Left renal cortex interstitium (tissue), 4 donors: ENCODE measurements at places on chromosomes 4 and X. TPM values are rescaled to one million over a fixed set of nuclear protein-coding genes. Genes with fewer than 3 reads are reported as not detected.

GRCh38 chr4:71296945-71297344 lies 41.9 kb upstream of the SLC4A4 start:
- DNase-seq: no peak

DNA sequence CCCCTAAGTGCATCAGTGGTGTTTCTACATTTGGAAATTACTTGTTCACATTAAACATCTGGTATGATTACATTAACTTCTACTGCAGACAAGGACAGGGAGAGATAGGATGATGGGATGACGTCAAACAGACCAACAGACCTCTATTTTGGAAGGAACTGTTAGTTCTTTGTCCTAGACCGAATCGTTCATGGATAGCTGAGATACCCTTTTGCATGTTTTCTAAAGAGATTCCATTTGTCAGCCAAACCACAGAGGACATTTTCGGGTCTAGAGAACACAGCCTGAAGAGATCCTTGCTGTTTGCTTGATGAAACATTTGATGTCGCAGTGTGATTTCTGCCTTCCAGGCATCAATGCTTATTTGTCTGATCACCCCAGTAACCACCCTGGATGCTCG lies 27.7 kb downstream of the CHST7 start:
- DNase-seq: no peak

GRCh38 chr4:75658876-75659275 lies 14.3 kb downstream of the G3BP2 start:
- DNase-seq: no peak

- no peak for DNase-seq
Measured at GRCh38 chr4:60314416-60314815, 885.7 kb upstream of the ADGRL3 start.

Gene CXCL8
- polyA plus RNA-seq: 0.17 TPM

Gene DGKK
- 12.1 TPM for polyA plus RNA-seq

Gene NDST4
- 0.52 TPM for polyA plus RNA-seq

Gene TMSB15B
- polyA plus RNA-seq: 25.9 TPM

Gene WNK3
- polyA plus RNA-seq: 3.7 TPM

Gene SPIN2A
- 5.2 TPM for polyA plus RNA-seq
